ENCODE measurements at places on chromosomes 3 and 15.

- no peak for DNase-seq
These were observed 573.4 kb upstream of the PPP2R3A start for GRCh38 chr3:135392151-135392550.

DNA sequence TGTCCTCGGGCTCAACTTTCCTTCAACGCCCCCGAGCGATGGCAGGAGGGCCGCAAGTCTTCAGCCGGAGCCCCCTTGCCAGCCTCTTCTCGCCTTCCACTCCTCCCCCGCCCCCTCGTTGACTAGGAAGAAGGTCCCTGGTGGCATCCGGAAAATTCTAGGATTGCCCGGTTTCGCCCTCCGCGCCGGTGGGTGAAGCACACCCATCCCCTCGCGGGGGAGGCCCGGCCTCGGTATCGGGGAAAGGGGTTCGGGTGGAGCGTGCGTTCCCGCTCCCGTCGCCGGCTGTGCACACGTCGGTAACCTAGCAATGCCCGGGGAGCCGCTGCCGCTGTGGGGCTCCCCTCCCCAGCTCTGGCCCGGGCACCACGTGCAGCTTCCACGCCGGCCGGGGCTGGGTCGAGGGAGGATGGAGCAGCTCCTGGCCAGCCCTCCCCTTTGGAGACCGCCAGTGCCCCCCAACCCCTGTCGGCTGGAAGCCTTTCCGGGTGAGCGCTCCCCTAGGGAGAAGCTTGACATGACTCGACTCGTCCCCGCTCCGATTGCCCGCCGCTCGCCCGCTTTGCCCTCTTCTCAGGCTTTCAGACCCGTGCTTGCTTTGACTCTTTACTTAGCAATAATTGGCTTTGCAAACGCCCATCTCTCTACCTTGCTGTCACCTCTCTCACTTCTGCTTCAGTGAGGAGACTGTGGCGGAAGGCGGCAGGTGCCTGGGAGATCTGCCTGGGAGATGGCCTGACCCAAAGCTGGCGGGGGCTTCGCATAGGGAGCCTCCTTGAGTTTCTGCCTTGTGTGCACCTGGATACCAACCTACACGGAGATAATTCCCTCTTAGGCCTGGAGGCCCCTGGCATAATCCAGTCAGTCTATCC, 1.3 kb downstream of the CACNA1D start:
- no peak for DNase-seq

DNA sequence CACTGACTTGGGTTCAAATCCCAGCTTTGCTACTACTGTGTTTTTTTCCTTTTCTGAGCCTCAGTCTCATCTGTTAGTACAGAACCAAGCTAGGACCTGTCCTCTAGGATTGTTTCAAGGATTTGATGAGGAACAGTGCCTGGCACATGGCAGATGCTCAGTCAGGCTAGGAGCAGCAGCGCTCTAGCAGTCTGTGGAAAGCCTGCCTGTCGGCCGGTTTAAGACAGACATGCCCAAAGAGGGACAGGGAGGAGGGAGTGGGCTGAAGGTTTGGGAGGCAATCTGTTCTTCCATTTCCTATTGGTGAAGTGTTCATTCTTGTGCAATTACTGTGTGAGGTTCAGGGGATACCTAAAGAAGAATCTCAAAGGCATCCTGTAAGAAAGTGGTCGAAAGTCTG, 35.1 kb upstream of the RGMA start:
- no peak for DNase-seq

DNA sequence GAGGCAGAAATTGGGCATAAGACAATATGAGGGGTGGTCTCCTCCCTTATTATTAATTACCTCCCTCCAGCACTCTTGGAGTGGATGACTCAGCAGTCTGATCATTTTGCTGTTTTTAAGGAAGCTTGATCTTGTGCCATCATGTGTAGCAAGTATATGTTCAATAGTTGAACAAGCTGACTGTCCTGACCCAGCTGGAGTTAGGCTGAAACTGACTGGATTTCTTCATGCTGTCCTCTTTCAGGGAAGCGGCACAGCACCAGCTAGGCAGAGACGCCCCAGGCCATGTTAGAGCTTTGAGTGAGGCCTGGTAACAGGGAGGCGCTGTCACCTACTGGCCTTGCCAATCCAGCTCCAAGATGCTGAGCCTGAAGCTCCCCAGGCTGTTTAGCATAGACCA, 54.4 kb upstream of the KIF23 start:
- DNase-seq = no peak

GRCh38 chr3:111315930-111316587, 225.9 kb upstream of the CD96 start:
- no peak for DNase-seq

DNA sequence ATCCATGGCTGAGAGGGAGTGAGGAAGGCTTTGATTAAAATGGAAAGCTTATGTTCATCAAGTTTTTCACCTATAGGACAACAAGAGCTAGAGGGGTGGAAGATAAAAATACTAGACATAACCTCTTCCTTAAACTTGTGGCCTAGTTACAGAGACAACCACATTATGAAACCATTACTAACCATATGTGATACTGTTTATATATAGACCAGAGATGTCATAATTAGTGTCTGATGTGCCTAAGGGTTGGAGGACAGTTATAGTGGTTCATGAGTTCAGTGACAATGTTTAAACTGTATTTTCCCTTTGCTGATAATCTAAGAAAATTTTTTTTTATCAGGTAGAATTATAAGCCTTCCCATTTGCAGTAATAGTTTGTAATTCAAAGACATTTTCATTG, 23.7 kb downstream of the PHLDB2 start:
- no peak for DNase-seq

DNA sequence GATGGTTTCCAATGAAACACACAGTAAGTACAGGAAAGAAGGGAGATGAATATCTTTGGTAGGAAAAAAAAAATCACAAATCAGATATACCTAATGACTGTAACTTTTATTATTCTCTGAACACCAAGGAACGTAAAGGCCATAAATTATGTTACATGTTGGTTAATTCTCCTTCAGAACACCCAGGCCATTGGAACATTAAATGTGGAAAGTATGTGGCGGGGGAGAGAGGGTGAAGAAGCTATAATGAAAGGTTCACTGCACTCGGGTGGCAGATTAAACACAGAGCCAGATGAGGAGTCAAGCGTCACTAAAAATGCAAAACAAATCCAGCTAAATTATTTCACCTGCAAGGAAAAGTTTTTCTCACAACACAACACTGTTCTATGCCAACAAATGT, 193.8 kb downstream of the FHIT start:
- DNase-seq = no peak

DNA sequence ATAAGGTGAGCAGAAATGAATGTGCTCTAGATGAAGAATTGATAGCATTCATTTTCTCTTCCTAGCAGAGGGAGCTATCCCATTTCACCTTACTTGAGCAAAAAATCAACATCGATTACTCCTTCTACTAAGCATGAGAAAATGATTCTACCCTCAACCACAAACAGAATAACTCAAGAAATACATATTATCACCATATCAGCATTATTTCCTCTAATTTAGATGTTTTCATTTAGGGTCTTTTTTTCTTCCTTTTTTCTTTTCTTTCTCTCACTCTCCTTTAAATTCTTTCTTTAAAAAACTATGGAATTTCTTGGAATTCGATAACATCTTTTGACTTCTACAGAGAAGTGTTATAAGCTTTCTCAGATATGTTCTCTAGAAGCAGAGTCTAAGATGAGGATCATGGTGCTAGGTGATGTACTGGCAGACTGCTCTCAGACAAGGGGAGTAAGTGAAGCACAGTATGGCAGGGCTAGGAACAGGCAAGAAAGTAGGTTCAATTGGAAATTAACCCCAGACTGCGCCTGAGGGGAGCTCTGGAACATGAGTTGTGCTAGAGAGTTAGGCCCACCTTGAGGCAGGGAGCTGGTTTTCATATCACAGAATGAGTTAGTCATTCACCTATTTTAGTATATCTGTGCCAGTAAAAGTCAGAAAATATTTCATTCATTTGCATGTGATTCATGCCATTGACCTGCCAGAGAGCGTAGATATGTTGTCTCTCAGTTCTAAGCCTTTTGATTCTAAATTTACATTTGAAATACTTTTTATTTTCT, 279.2 kb upstream of the KCNH8 start:
- DNase-seq = no peak

- DNase-seq = no peak
These were observed 16.0 kb upstream of the ADIPOQ start for GRCh38 chr3:186826410-186826975.

GRCh38 chr3:62249484-62249776, 123.9 kb downstream of the FEZF2 start:
- DNase-seq = no peak

GRCh38 chr15:59298225-59298853, 74.3 kb downstream of the MYO1E start:
- no peak for DNase-seq

DNA sequence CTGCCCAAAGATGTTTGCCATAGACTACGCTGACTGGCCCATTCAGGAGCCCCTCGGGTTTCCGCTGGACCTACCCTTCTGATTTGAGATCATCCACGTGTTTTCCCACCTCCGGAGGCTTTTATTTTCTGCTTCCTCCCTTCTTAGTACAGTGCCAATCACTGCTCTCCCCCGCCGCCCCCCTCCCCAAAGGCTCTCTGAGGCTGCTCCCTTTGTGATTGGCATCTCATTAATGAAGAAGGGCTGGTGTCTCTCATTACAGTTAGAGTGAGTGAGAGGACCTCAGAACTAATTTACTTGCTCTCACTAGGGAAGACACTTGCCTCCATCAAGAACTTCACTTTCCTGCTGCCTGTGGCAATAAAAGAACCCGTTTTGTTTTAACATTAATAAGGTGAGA, 284.7 kb upstream of the ICE2 start:
- DNase-seq = no peak

GRCh38 chr3:71955240-71956068, 170.5 kb upstream of the PROK2 start:
- no peak for DNase-seq

DNA sequence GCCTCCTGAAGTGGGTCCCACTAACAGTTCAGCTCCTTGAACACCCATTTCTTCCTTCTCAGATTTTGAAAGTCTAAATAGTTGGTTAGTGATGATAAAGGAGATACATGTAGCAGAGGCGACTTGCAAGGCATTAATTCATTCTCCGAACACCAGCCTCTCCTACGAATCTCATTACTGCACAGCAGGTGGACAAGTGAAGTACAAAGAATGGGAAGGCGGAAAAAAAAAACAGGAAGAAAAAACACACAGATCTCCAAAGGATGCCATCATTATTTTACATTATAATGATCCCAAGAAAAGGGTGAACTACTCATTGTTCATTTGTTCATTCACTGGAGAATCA, 276.5 kb downstream of the MAGI1 start:
- DNase-seq = no peak

GRCh38 chr3:128427175-128427857, 39.4 kb downstream of the DNAJB8 start:
- DNase-seq = no peak

- no peak for DNase-seq
These were observed 11.2 kb downstream of the ANP32A start for GRCh38 chr15:68809517-68809916.

DNA sequence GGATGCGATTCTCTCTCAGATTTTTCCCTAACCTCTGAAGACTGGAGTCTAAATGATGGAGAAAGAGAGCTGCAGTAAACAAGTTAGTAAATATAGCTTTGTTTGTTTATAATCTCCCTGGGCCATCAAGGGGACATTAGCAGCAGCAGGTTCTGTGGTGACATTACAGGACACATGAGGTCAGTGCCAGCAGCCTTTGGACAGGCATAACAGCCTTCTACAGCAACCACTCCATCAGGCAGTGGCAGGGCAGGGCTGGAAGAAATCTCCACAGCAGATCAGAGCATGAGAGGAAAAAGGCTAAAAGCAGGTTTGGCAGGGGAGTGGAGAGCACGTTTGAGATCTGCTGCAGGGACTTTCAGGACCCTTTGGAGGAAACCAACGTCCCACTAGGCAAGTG, 127.6 kb upstream of the ACP3 start:
- DNase-seq = no peak

GRCh38 chr15:98070137-98070536, 109.6 kb downstream of the ARRDC4 start:
- no peak for DNase-seq

GRCh38 chr15:62453981-62454380, 288.9 kb upstream of the C2CD4B start:
- DNase-seq = no peak

DNA sequence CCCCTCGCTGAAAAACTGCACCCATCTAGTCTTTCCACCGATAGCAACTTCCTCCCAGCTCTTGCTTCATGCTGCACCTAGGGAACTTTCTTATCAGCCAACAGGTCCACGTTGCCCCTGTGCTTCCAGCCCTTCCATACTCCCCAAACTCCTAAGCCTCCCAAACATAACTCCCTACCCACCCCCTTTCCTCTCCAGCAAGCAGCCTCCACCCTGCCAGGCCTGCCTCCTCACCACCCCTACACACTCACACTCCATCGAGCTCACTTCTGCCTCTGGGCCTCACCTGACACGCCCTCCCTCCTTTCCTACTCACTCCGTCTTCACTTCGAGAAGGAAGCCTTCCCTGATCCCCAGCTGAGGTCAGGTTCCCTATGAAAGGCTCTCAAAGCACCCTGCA, 8.1 kb downstream of the INSYN1 start:
- no peak for DNase-seq

- DNase-seq = no peak
These were observed 41.4 kb upstream of the SPATA12 start for GRCh38 chr3:57019057-57019456.

DNA sequence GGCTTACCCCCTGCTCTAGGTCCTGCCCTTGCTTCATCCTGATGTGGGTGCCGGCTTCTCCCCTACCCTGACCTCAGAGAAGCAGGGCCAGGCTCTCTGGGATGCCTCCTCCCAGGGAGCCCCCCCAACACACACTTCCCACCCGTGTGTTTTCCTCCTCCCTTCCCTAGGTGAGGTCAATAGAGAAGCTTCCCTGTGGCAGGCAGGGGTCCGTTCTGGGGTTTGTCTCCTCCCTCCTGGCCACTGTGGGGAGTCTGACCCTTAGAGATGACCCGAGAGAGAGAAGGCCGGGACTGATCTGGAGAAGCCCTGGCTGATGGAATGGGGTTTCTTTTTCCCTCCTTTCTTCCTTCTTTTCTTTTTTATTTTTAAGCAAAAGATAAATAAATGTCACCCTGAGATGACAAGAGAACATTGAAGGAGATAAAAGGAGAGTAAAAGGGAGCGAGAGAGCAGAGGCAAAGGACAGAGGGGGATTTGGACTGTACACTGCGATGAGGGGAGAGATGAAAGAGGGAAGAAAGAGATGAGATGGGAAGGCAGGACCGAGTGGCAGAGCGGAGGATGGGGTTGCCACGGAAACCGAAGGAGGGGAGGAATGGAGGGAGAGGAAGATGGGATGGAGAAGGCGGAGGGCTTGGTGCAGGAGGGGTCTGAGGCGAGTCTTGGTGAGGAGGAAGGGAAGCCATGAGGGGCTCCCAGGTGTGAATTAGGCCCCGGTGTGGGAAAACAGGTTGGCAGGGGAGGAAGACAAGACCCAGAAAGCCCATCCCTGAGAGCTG, 48.4 kb downstream of the IDH2 start:
- DNase-seq = no peak

DNA sequence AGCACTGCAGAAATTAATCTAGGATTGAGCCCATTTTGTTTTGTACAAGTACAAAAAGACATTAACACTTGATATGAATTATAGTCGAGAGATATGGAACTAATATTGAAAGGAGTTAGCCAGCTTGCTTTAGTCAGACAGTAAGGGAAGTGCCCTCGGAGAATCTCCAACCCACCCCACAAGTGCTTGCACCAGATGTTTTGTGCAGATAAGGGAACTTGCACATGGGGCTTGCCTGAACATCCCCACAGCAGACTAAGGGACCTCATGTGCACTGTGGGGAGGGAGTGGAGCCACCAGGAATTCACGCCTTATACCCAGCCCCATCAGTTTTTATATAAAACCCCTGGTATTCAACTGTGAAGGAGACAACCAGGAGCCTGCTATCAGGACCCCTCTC, 122.3 kb downstream of the EFHB start:
- DNase-seq = no peak
